ENCODE measurements at places on chromosomes 11 and 22. TPM values are rescaled to one million over a fixed set of nuclear protein-coding genes. Genes with fewer than 3 reads are reported as not detected.

DNA sequence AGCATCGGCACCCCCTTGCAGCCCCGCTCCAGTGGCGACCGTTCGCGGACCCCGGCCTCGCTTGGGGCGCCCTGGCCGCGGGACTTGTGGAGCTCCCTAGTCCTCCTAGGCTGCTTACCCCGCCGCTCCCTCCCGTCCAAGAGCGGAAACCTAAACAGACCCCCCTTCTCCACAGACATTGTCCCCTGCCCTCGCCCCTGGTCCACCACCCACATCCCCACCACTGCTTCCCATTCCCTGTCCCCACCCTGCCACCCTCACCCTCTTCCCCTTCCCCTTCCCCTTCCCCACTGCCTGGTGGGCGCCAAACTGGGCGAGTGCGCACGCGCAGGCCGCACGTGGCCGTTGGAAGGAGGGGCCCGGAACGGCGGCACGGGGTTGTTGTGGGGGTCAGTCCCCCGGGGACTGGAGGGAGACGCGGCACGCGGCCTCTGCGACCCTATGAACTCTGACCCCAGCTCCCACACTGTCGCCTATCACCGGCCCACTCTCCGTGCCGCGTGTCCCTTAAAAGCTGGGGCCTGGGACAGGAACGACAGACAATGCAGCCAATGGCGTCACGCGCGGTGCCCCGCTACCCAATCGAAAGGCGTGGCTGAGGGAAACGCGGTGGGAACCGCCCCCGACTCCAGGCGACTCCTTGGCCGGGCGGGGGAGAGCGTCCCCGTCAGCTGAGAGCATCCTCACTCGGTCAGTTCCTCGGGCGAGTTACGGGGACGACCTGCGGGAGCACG, at the start of gene SNX32:
TSS of gene SNX32 (plus strand) at position 667 of the 734 bp plus-strand sequence. CDS start 103 bp downstream, outside the sequence.
- peak; percentile 93 for DNase-seq

TMEM25 gene
- 48.7 TPM for total RNA-seq

KRTAP5-9 gene
- total RNA-seq, result not detected

MCHR1 gene
- not detected for total RNA-seq

GRCh38 chr11:61007383-61007955, 36.0 kb downstream of the CD6 start:
- no peak for DNase-seq

DNA sequence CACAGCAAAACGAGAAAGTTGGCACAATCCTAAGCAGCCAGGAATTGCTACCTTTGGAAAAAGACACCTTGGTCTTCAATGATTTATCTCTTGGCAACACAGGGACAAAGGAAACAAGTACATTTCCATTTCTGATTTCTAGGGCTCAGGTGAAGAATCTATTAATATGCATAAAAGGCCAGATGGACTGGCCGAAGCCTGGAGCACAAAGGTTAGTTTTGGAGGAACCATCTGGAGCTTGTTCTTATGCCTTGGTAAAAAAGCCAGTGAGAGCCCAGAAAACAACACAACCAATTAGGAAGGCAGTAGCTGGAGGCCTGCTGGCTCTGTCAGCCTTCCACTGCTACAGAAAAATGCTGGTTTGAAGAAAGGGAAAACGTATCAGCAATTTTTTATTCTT, 713.5 kb upstream of the API5 start:
- no peak for DNase-seq

GRCh38 chr11:113896156-113896879, 8.3 kb upstream of the HTR3B start:
- no peak for DNase-seq

TRIM6 gene
- total RNA-seq, result 0.53 TPM

NPTXR gene
- 2.8 TPM for total RNA-seq

- no peak for DNase-seq
Measured at GRCh38 chr11:83659466-83659865, 373.3 kb upstream of the CCDC90B start.

BSCL2 gene
- 69.0 TPM for total RNA-seq

All from Peyer's patch (tissue), 4 donors.